ENCODE measurements at places on chromosomes 16 and 17.

DNA sequence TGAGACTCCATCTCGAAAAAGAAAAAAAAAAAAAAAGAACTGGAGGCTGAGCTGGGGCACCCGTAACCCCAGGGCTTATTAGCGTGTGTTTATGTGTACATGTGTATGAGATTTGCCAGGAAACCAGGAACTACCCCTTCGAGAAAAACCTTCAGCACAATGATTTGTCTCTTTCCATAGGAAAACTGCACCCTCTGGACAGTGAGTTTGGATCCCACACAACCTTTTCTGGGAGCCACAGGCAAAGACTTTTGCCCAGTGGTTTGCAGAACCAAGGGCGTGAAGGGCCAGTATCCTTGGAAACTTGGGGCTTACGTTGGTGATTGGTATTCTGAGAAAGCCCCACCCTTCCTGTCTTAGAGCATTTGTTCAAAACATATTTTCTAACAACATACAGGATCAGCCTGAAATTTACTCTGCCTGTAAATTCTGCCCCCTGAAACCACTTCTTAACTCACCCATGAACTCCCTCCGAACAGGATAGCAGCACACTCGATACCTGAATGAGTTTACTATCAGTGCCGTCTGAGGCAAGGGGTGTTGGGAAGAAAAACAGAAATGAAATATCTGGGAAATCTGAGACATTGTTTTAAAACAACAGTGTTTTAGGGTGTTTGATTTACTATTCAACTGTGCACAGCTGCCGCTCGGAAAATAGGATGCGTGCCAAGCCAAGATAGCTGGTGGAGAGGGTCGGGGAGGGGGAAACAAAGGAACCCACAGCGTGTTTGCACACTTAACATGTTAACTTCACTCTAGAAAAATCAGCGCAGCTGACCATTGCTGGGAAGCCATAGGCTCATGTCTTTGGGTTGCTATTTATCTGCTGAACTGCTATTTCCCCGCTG lies 40.2 kb upstream of the MAF start:
- DNase-seq, result no peak

- no peak for DNase-seq
Observed at GRCh38 chr17:57563958-57564357, 181.1 kb downstream of the CCDC182 start.

DNA sequence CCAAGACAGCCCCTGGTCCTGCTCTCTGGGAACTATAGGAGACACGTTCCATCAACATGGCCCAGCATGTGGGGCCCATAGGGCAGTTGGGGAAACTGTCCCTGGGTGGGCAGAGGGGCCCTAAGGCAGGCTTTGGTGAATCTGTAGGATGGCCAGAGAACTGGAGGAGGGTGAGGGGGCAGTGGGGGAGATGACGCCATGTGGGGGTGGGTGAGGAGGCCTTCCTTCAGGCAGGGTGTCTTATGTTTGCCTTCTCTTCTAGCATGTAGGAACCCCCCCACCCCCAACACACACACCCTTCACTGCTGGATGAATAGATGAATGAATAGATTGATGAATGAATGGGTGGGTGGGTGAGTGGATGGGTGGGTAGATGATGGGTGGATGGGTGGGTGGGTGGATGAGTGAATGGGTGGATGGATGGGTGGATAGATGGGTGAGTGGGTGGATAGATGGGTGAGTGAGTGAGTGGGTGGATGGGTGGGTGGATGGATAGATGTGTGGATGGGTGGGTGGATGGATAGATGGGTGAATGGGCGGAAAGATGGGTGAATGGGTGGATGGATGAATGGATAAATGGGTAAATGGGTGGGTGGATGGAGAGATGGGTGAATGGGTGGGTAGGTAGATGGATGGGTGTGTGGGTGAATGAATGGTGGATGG lies 2.5 kb upstream of the CBFA2T3 start:
- DNase-seq, result no peak

GRCh38 chr17:78359997-78360370 lies at the start of gene SOCS3:
TSS of gene SOCS3 (minus strand) at chr17:78360077. CDS start at chr17:78359095, 982 bp downstream.
- DNase-seq, result peak; percentile 96

All from activated effector memory CD4-positive, alpha-beta T cell treated with Interleukin-2 at 50 U/mL for 16 hours (primary cell).